Stimulated activated CD8-positive, alpha-beta memory T cell treated with anti-CD3 and anti-CD28 coated beads, Interleukin-2, amount 100 ng/mL, for 48 hours (primary cell): ENCODE measurements at places on chromosomes 4 and X.

DNA sequence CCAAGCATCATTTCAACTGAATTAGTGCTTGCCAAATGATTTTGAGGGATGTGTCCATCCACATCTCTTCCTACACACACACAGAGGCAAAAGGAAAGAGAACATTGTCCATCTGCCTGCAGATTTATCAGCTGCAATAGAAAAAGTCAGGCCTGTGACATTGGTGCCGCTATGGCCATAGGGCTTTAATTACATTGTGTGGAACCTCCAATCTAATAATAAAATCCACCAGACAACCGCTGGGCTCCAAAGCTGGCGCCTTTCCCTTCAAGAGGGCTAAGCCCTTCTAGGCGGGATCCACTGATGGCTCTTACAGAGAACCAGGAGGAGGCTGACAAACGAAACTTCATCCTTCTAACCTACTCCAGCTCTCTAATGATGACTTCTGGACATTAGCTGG lies 60.6 kb downstream of the PHOX2B start:
- DNase-seq: no peak

- no peak for DNase-seq
These were observed 903.8 kb downstream of the STIM2 start for GRCh38 chr4:27764526-27764837.

DNA sequence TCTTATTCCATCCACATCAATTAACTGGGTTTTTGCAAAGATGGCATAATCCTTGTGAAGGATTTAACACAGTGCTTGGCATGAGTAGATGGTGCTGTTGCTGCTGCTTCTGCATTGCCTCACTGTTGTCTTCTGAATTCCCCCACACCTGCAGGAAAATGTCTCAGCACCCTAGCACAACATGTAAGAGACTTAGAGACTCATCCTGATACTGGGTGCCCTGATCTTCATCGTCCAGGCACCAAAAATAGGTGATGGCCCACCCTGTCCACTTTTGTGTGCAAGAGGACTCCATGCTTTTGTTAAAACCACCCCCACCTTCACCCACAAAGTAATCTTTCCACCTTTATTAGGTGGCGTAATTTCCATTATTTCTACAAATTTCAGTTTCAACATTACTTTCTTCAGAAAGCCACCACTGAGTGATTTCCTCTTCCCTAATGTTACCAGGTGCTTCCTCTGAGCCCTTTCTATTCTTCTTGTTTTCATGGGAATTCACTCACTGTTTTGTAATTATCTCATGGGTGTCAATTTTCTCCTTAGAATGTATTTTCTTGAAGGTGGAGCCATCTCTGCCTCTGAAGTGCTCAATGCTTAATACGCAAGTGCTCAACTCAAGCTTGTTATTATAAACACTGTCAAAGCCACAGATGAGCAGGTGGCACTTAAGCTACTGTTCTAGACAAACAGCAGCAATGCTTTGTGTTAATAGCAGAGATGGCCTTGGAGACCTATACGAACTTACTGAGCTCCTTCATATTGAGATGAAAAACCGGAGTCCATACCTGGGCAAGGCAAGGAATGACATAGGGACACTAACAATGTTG lies 89.5 kb downstream of the HS3ST1 start:
- no peak for DNase-seq

GRCh38 chrX:46310815-46311497 lies 234.3 kb downstream of the ZNF674 start:
- DNase-seq: no peak

GRCh38 chr4:72330381-72330780 lies 238.6 kb downstream of the ADAMTS3 start:
- DNase-seq: no peak

DNA sequence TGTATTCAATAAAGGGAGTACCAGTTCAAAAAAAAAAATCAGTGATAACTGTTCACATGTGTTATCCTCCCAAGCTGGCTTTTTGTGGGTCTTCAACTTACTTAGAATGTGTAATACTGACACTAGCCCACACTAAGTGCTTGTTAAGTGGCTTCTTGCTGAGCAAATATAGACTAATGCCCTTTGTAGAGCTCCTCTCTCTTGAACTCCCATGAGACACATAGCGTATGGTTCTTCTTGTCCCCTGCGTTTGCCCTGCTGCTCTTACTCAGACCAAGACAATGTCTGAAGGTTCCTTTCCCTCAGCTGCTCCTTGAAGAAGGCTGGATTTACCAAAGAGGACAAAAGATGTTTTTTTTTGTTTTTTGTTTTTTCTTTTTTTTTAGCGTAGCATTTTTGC lies 110.9 kb downstream of the FRAS1 start:
- no peak for DNase-seq

DNA sequence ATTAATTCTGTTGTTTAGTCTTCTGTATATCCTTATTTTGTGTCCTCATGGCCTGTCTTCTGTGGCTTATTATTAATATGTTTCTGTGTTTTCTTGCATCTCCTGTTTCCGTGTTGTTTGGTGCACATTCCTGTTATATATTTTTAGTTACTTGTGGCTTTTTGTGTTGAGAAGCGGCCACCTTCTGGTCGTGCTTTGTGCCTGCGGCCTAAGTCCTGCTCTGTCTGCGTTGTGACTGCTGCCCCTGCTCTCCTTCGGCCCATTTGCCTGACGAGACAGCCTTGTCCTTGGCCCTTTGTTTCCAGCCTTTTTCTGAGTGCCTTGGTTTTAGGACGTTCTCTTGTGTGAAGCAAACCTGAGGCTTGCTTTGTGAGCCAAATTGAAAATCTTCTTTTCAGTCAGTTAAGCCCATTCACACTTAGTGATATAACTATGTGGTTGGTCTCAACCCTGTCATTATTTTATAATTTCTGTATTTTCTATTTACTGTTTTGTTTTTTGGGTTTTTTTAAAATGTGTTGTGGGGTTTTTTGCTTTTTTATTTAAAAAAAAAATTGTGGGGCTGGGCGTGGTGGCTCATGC lies 43.8 kb downstream of the TNIP2 start:
- DNase-seq: no peak

GRCh38 chr4:5758741-5759140 lies 47.7 kb downstream of the EVC start:
- peak; percentile 56 for DNase-seq

GRCh38 chr4:137253949-137254348 lies 278.3 kb downstream of the PCDH18 start:
- no peak for DNase-seq

DNA sequence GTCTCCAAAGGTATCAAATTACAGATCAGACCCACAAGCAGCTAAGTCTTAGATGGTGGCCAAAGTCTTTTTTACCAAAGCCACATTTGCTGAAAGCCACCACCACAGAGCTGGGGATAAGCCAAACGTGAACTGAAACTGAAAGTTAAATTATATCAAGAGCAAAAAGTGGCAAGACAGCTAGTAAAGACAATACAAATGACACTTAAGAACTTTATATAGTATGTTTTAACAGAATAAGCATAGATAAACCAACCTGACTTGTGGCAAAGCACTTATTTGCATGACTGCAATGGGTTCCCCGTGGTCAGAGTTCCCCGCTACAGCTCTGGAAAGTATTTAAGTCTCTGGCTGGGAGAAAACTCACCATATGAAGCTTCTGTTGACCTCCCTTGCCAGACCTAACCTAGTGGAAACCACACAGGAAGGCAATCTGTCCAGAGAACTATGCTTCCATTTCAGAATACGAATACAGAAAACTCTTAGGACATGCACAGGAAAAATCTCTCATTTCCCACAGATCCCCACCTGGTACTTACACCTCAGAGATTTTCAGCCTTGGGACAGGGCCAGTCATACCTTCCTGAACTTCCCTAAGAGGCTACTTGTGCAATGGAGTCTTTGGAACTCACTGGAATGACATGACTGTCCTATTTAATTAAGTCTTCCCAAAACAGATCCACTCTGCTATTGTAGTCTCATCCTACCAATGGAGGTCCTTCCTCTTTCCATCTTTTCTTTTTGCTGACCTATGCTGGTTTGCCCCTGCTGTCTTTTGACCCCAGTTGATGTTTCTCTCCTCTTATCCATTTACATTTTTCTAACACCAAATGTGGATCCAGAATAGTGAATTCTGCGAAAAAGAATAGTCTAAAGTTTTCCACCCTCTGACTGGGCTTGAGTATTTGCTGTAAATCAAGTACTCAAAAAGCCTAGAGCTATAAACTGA lies 225.1 kb downstream of the NR3C2 start:
- no peak for DNase-seq

- no peak for DNase-seq
These were observed 51.2 kb downstream of the ZNF827 start for GRCh38 chr4:145887241-145887991.

DNA sequence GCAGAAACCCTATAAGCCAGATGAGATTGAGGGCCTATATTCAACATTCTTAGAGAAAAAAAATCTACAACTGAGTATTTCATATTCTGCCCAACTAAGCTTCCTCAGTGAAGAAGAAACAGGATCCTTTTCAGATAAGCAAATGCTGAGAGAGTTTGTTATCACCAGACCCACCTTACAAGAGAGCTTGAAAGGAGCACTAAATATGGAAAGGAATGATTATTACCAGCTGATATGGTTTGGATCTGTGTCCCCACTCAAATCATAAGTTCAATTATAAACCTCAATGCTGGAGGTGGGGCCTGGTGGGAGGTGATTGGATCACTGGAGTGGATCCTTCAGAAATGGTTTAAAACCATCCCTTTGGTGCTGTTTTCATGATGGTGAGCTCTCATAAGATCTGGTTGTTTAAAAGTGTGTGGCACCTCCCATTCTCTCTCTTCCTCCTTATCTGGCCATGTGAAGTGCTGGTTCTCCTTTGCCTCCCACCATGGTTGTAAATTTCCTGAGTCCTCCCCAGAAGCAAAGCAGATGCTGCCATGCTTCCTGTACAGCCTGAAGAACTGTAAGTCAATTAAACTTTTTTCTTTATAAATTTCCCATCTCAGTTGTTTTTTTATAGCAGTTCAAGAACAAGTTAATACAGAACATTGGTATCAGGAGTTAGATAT lies 144.2 kb downstream of the MSN start:
- no peak for DNase-seq

DNA sequence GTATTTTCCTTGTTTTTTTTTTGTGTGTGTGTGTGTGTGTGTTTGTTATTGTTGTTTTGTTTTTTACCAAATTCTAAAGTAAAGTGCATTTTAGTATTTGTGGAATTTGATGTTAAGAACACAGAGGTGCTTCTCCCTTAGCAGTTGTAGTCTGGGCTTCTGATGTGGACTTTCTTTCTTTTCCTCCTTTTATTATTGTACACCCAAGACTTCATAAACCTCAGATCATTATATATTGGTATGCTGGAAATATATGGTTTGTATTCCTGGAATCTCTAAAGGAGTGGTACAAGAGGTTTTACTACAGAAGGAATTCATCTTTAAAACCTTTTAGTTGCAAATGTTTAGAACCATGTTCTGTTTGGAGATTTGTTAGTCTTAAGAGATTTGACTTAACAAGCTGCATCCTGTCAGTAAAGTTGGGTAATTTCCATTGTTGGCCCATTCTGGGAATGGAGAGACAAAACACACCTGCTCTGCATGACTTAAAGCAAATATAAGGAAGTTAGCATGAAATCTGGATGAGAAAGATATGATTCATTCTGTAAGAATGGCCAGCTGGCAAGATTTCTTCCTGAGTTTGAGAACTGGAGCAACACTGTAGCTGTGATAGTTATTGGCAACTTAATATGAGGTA lies 64.0 kb downstream of the SMAD1 start:
- no peak for DNase-seq

- DNase-seq: no peak
These were observed 10.2 kb upstream of the GLOD5 start for GRCh38 chrX:48751343-48751742.

- DNase-seq: no peak
These were observed 47.4 kb downstream of the SMIM14 start for GRCh38 chr4:39591290-39591689.

- no peak for DNase-seq
These were observed 382.8 kb upstream of the CTSO start for GRCh38 chr4:156336511-156336910.

DNA sequence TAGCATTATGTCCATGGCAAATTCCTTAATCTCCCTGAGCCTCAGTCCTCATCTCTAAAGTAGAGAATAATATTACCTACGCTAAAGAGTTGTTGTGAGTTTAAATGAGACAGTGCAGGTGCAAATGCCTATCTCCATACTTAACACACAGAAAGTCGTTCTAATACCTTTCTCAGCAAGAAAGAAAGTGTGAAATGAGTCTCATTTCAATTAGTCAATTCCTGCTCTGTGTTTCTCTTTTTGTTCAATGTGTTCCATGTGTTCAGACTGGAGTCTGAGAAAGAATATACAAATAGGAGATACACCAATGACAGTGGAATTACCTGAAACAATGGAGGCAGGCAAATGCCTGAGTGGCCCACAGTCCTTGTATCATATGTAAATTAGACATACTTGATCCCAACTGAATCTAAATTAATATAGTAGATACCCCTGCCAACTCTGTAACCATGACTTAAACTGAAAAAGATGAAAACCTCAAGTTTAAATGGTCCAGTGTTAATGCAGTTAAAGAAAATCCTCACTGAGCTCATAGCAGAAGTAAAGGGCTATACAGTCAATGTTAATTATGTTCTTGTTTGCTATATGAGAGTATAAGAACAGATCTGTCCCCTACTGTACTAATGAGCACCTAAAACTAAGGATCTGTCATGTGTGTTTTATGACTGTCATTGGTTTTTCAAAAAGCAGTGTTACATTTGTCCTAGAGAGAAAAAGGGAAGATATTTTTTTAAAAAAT lies 68.2 kb downstream of the GPC3 start:
- no peak for DNase-seq

DNA sequence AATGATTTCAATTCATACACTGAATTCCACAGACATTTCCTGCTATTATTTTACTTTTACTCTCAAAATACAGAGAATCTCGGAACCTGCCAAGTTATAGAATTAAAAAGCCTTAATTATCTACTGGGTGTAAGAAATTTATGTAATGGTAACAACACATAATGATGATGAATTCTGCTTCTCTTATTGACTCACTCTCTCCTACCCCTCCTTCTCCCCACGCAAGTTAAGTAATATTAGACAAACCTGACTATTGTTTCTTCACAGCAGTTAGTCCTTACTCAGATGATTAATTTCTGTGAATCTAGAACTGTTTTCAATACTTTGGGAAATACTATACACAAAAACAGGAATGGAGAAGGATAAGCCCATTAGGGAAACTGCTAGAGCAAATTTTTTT lies 762.0 kb downstream of the CCSER1 start:
- no peak for DNase-seq

- no peak for DNase-seq
These were observed 766.6 kb downstream of the FAT4 start for GRCh38 chr4:126081336-126081735.

- DNase-seq: no peak
These were observed 102.4 kb downstream of the CEP135 start for GRCh38 chr4:56051029-56051709.

DNA sequence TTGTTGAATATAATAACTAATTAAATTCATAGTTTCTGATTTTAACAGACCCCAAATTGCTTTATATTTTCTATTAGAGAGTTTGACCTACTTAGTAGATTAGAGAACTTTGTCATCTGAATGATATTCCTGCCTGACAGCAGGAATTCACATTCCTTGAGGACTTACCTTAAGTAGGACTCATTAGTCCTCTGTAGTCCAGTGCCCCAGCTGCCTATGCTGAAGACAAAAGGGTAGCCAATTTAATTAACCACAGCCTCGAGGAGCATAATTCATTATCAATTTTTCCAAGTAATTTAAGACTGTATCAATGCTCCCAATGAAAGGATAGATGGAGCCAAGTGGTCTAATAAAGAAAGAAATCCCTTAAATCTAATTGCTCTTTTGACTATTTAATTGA lies 1405.0 kb upstream of the IGFBP7 start:
- DNase-seq: no peak

- no peak for DNase-seq
These were observed 78.2 kb upstream of the QRFPR start for GRCh38 chr4:121459026-121459425.

GRCh38 chr4:56995525-56995924 lies 16.8 kb downstream of the POLR2B start:
- DNase-seq: no peak
